HFFc6 (cell line): ENCODE measurements at places on chromosomes 1 and 21. TPM values are rescaled to one million over a fixed set of nuclear protein-coding genes. Genes with fewer than 3 reads are reported as not detected.

DNA sequence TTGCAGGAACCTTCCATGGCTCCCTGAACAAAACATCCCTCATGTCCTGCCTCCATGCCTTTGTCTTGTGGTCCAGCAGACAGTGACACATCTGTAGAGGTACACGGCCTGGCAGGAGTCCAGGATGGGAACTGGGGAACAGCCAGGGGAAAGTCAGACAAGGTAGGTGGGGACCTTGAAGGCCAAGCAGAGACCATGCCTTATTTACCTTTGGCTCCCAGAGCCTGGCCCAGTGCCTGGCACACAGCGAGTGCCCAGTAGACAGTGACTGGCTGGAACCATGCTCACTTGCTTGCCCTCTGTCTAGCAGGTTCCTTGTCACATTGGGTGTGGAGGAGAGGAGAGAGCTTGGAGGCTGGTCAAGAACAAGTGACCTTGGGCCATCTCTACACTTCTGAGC is 81.0 kb downstream of the BCAR3 start:
- no peak for DNase-seq

Gene KIF2C
- total RNA-seq = 18.4 to 48.5 TPM (median 36.3 TPM) in 3 replicates

Gene CBS
- 42.9 to 58.8 TPM (median 52.3 TPM) in 3 replicates for total RNA-seq

Gene C1QA
- total RNA-seq = not detected in 3 replicates

DNA sequence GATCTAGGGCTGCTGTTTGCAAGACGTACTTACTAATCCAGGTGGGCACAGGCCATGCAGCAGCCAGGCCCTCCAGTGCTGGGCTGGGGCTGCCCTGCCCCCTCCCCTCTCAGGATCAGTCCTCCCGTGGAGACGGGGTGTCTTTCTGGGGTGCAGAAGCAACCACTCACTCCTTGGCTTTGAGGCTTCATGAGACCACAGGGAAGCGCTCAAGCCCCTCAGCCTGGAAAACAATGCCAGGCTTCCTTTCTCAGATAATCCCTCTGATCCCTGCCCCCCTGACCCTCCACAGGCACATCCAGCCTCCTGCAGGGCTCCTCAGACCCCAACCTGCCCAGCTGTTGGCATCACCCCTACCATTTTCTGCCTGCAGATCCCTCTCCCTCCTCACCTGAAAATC is 13.9 kb upstream of the C2CD2 start:
- no peak for DNase-seq

Gene BEST4
- 0.11 to 0.23 TPM (median 0.21 TPM) in 3 replicates for total RNA-seq
